ENCODE measurements at places on chromosomes 4 and X.

GRCh38 chrX:14095702-14096101, 66.0 kb upstream of the GEMIN8 start:
- DNase-seq = peak; percentile 27

DNA sequence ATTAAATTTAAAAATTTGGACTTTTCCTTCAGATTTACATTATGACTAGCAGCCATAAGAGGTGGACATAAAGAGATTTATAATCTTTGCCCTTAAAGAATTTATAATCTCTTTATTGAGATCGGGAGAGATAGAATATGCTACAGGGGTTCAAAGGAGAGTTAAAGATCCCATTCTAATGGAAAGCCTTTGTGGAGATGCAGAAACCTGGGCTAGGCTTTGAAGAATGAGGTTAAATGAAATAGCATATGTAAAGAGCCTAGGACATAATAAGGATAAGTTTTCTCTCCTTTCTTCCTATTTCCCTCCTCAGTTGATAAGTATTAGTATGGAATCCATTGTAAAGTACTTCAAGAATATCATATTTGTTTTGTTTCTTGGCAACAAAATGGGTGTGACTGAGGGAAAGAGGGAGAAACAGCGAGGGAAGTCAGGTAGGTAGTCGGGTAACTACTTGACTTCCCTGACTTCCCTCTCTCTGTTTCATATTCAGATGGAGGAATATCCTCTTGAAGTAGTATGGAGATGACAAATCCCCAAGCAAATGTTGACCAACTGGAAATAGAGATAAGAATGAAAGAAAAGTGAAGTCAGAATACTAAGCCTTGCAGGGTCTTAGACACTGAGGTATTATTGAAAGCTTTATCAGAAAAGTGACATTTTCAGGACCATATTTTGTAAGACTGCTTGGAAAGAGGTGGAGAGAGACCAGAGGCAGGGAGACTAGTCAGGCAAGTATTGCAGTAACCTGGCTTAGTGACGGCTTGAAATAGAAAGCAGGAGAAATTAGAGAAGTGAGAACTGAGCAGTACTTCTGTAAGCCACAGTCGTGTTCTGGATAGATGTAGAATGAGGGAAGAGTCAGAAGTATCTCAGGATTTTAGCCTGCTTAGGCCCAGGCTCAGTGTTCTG, 82.9 kb downstream of the PDLIM5 start:
- DNase-seq = no peak

- DNase-seq = no peak
Observed at GRCh38 chr4:109185951-109186350, 116.5 kb downstream of the COL25A1 start.

DNA sequence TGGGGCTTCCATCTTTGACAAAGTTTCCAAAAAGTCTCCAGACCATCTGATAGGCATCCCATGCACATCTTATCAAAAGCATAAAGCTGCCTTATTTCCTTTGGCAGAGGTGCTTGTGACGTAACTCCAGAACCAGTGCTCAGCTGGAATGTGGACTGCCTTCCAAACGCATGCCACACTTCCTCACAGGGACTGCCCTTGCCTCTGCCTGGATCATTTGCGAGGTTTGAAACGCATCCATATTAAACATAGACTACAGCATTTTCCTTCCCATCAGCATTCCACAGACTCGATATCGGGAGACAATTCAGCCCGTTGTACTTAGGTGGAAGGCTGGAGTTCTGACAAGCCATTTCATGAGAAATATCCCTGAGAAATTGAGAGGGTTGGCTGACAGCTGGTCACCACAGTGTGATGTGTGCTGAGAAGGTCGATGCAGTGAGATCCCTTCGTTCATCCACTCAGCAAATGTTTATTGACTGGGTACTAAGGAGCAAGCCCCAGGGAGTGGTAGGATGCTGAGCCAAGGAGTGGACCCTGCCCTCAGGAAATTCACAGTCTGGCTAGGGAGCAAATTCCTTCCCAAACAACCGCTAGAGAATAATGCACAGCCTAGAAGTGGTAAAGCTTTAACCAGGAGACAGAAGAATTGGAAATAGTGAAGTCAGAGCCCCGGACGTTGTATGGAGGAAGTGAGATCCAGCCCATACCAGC, 376.0 kb downstream of the BCOR start:
- DNase-seq = no peak

- DNase-seq = no peak
Observed at GRCh38 chr4:101122019-101122418, 225.3 kb downstream of the PPP3CA start.

DNA sequence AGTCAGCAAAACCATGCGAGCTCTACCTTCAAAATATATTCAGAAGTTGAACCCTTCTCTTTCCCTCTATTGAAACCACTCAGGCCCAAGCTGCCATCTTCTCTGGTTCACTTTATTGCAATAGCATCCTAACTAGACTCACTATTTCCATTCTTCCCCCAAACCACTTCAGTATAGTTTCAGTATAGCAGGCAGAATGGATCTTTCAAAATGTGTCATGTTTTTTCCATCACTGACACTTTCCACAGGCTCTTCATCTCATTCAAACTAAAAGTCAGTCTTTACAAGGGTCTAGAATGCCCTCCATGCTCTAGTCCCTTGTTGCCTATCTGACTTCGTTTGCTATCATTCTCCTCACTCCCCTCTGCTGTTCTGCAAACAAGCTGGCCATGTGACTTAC, 274.4 kb downstream of the IDS start:
- no peak for DNase-seq

- no peak for DNase-seq
Observed at GRCh38 chr4:108415389-108415788, 205.0 kb upstream of the RPL34 start.

- no peak for DNase-seq
Observed at GRCh38 chr4:62250100-62250499, 1050.0 kb downstream of the ADGRL3 start.

- no peak for DNase-seq
Observed at GRCh38 chr4:69075061-69075792, 21.0 kb upstream of the UGT2B7 start.

GRCh38 chrX:140504371-140505324, at the start of gene SOX3:
SOX3 (minus strand) TSS chrX:140505069; CDS start chrX:140505060, 9 bp downstream.
- no peak for DNase-seq

- no peak for DNase-seq
Observed at GRCh38 chr4:26762650-26763049, 98.0 kb upstream of the STIM2 start.

DNA sequence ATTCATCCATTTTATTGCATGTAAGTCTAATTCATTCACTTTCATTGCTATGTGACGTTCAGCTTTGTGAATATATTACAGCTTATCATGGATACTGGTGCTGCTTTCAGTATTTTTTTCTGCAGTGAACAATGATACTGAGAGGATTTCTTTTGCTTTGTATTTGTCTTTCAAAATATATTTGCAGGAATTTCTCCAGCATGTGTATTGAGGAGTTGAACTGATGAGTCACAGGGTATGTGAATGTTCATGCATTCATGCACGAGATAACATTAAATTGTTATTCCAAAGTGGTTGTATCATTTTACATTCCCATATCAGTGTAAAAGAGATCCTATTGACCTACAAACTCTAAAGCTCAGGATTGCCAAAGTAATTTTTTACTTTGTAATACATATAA, 283.8 kb upstream of the ARSJ start:
- peak; percentile 4 for DNase-seq

DNA sequence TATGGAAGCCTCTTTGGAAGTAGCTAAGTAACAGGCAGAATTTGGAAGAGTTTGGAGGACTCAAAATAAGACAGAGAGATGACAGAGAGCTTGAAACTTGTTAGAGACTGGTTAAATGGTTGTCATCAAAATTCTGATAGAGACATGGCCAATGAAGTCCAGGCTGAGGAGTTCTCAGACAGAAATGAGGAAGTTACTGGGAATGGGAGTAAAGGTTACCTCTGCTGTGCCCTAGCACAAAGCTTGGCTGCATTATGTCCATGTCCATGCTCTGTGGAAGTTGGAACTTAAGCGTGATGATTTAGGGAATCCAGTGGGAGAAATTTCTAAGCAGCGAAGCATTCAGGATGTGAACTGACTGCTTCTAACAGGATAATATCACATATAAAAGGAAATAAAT, 146.2 kb upstream of the NDST4 start:
- DNase-seq = no peak

DNA sequence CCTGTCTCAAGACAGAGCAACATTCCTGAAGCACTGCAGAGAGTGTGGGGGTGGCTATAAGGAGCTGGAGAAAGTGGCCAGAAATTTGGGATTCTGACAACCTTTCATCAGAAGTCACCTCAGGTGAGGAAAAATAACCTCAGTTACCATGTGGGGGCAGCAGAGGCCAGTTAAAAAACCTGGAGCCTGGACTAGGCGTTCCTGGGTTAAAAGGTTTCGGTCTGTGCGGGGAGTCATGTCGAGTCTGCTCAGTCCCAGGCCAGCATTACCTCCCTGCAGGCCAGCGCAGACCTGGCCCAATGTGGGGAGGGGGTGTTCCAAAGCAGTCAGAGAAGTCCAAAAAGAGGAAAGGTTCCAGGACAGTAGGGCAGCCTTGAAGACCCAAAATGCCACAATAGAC, 10.9 kb upstream of the NALF2 start:
- DNase-seq = no peak

- no peak for DNase-seq
Observed at GRCh38 chr4:182827954-182828353, 89.2 kb downstream of the DCTD start.

- DNase-seq = no peak
Observed at GRCh38 chrX:12770440-12770839, 20.8 kb upstream of the PRPS2 start.

GRCh38 chr4:41878170-41878969, 56.9 kb upstream of the TMEM33 start:
- DNase-seq = no peak

- DNase-seq = peak; percentile 11
Observed at GRCh38 chr4:107258359-107258758, 222.2 kb upstream of the DKK2 start.

DNA sequence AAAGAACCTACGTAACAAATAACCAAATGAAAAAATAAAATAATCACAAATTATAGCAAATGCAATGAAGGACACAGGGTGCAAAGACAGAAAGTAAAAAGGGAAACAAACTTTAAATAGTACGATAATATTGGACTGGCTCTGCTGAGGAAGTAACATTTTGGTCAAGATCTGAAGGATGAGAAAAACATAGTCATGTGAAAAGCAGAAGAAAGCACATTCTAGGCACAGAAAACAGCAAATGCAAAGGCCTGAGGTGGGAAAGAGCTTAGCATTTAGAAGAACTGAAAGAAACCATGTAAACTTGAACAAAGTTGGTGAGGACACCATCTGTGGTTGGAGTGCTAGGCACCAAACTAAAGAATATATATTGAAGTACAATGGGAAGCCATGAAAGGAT, 111.2 kb downstream of the PPP3CA start:
- no peak for DNase-seq

GRCh38 chrX:48957477-48957826, at the start of gene OTUD5:
OTUD5 (minus strand) TSS chrX:48957607; CDS start chrX:48957570, 37 bp downstream.
- DNase-seq = no peak

GRCh38 chr4:73347497-73347896, 56.6 kb upstream of the ALB start:
- no peak for DNase-seq

DNA sequence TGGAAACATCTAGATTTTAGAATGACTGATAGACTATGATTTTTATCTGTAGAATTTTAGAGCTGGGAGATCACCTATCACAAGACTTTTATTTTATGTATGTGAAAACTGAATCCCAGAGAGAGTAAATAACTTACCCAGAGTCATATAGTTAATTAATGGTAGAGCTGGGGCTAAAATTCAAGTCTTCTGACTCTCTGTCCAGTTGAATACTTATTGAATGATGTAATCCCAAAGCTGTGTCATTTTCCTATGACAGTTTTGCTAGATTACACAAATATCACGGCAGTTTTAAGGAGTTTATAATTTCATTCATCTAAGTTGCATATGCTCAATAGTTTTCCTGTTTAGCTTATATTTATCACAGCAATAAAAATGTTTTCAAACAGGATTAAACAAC, 6.7 kb downstream of the NRK start:
- DNase-seq = no peak

GRCh38 chr4:74632634-74633033, 161.7 kb downstream of the BTC start:
- DNase-seq = peak; percentile 84

DNA sequence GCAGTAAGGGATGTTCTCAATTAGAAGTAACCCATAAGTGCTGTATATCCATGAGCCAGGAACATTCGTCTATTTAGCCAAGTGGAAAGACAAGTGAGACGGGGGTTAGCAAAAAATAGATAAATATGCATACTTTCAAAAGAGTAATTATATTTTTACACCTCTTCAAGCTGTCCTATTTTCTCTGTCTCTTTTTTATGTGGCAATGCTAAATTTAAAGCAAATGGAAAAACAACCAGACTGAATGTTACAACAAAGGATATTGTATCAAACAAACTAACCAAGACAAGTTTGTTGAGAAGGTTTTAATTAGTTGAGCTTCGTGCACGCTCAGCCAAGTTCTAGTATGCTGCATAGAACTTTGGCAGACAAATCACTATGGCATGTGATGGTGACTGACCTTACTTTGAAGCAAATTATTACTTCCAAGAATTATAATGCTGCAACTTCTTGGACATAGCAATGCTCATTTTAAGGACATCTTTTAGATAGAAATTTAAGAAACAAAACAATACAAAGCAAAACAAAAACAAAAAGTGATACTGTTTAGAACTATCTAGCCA, 61.4 kb upstream of the TMEM150C start:
- no peak for DNase-seq

- no peak for DNase-seq
Observed at GRCh38 chr4:109497511-109497910, 62.5 kb upstream of the MCUB start.

DNA sequence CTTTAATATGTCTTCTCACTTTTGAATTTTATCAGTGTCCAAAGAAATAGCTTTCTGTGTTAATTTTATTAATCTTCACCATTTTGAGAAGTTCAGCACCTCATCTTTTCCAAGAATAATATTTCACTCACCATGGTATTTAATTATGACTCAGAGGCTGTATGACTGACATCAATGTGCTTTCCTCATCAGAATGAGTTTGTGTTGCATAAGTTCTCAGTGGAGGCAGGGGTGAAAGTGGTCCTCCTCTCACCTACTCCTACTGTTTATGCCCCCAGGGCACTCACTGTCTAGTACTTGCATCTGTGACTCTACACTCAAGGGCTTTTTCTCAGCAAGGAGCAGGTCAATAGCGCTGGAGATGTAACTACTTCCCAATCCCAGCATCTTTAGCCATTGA, 905.3 kb upstream of the INTU start:
- DNase-seq = no peak

DNA sequence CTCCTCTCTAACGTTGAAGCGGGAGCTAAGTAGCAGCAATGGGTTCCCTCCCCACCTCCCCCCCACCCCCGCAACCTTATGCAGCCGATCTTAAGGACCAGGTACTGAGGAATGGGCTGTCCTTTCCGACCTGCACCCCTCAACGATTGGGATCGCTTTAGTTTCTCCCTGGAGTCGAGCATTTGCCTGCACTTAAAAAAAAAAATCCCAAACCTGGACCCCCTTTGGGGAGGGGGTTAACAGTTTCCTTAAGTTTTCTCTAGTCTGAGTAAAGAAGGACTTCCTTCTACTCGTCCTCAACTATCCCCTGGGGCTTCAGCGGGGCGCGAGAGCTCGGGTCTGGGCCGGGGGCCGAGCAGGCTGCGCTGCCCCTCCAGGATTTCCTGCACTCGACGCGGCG, 25.7 kb upstream of the BCORL1 start:
- no peak for DNase-seq
